NCI-H345 (cell line): ENCODE measurements at places on chromosomes 7 and 10.

- DNase-seq: no peak
These were observed 137.9 kb upstream of the SEMA3E start for GRCh38 chr7:83786858-83787257.

DNA sequence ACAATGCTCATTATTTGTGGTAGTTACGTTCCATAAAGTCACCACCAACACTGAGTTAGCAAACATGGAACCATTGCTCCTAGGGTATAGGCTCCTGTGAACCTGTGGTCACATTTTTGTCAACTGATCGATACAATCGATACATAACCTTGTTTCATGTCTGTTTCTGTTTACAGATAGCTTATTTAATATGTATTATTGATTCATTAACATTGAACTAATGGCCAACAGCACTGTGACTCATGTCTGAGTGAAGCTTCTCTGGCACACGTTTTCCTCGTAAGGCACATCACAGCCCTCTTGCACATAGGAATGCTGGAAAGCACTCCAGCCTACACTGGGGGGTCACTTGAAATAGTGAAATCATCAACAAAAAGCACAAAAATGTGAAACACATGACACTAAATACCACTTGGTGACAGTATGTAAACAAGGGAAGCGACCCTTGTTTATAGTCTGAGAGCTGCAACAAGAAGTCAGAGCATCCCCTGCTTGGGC is 27.0 kb downstream of the GHRHR start:
- no peak for DNase-seq

GRCh38 chr10:73358331-73359279 is at the start of gene CFAP70:
TSS of gene CFAP70 (minus strand) at chr10:73358864. CDS start at chr10:73354796, 4,068 bp downstream.
- DNase-seq: peak; percentile 95

DNA sequence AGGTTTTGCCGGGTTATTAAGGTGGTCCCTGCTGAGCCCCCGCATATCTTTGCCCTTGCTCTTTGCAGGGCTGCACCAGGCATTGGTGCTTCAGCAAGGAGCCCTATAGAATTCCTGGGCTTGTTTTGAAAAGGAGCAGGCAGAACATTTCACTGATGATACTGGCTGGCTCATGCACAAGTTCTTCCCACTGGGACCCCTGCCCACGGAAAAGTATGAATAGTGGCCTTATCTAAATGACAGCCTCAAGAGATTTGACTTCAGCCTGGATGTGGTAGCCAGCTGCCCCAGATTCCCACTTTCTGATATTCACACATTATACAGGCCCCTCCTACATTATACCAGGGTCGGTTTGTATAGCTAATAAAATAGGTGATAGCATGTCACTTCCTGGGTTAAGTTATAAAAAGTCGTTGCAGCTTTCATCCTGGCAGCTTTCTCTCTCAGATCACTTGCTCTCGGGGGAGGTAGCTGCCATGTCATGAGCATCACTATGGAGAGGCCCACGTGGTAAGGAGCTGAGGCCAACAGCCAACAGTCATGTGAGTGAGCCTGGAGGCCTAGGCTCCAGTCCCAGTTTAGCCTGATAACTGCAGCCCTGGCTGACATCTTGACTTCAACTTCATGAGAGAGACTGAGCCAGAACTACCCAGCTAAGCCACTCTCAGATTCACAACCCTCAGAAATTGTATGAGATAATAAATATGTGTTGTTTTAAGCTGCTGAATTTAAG is 16.8 kb upstream of the CRTAC1 start:
- no peak for DNase-seq

- no peak for DNase-seq
These were observed 1184.8 kb downstream of the GATA3 start for GRCh38 chr10:9239298-9239697.

DNA sequence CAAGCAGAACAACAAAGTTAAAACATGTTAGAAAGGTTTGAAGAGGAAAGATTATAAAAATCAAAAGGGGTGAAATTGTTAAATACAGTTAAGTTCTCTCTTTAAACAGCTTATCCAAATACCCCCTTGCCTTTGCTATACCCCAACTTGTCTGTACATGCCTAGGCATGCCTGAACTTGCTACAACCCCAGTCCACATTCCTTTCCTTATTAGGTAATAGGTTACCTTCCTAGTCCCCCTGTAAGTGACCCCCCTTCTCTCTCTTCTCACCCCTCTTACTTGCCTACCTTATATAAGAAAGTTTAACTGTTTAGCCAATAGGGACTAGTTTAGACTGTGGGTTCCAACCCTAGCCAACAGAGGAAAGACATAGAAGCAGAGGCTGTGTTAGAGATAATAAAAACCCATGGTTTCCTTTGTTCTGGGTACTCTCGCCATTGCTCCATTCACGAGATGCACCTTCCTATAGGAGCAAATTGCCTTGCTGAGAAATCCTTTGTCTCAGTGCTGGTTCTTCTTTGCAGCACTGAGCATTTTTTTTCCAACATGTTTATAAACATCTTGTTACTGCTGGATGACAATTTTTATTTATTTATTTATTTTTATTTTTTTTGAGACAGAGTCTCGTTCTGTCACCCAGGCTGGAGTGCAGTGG is 282.2 kb upstream of the GALNT17 start:
- DNase-seq: no peak

DNA sequence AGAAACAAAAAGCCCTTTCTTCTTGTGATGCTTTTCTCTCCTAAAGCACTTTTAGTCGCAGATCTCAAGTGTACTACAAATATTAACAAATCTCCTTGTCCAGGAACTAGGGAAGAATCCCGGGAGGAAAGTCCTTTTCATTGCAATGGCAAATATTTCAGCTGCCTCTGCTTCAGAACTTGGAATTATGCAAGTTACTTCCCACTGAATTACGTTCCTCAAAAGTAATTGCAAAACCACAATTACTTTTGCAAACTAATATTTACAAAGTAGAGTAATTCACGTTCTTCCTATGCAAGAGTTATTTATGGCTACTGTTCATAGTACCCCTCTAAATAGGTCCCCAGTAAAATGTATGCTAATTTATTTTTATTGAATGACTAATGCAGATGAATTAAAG is 14.5 kb downstream of the PRKCQ start:
- DNase-seq: no peak

DNA sequence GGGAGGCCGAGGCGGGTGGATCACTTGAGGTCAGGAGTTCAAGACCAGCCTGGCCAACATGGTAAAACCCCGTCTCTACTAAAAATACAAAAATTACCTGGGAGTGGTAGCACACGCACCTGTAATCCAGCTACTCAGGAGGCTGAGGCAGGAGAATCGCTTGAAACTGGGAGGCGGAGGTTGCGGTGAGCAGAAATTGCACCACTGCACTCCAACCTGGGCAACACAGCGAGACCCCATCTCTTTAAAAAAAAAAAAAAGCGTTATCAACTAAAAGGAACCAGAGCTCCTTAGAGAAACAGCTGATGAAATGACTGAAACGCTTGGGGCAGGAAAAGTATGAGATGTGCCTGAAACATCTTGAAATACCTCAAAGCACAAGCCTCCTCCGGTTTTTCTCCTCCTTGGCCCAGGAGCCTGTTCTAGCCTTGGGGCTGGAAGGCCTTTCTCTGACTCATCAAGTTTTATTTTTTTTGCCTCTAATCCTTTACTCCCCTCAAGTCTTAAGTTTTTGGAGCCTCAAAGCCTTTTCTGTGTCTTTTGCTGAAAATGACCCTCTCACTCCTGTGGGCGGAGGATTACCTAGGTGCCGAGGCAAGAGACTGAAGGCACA is 2.6 kb upstream of the METTL27 start:
- no peak for DNase-seq

- no peak for DNase-seq
These were observed 70.6 kb downstream of the AP3M1 start for GRCh38 chr10:74079936-74080590.

- DNase-seq: no peak
These were observed 510.9 kb downstream of the RPS24 start for GRCh38 chr10:78544423-78545090.

DNA sequence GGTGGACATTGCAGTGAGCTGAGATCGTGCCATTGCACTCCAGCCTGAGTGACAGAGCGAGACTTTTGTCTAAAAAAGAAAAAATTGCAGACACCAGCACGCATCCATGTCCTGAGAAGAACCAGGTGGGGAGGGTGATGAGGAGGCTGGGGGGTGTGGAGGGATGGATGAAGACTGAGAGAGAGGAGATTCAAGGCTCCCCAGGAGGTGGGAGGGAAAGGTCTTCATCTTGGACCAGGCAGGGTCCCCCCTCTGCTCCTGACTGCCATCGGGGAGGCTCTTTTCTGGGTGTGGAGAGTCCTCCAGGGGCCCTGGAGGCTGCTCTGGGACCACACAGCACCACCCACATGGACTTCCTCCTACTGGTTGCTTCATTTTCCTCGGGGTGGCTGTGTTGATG is 1.5 kb downstream of the SCART1 start:
- DNase-seq: no peak

DNA sequence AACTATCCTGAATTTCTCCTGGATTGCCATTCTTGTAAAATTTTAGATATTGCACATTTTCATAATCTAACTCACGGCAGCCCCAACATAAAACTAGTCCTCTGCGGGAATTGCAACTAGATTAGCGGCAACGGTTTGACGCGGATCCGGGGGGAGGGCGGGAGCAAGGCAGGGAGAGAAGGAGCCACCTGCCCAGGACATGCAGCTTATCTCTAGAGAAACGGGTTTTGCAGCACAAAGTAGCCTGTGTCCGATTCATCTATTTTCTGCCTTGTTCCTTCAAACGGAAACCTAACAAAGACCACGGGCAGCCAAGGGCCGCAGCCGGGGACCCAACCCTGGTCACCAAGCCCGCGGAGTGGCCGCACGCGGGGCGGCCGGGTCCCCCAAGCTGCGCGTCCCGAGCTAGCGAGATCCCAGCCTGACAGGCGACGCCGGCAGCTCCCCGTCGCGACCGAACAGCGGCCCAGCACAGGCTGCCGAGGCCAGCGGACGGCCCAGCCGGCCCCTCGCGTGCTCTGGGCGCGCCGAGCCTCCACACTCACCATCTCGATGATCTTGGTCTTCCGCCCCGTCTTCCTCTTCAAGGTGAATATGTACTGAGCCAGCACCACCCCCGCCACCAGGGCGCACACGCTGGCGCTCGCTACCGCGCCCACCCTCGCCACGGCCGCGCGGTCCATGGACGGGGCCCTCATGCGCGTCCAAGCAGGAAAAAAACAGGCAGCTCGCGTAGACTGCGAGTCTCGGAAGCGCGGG is at the start of gene NT5C3A:
Gene NT5C3A, minus strand, starts transcription at position 754 of the 759 bp plus-strand sequence. Its CDS starts 71 bp downstream, at position 683.
- peak; percentile 56 for DNase-seq

DNA sequence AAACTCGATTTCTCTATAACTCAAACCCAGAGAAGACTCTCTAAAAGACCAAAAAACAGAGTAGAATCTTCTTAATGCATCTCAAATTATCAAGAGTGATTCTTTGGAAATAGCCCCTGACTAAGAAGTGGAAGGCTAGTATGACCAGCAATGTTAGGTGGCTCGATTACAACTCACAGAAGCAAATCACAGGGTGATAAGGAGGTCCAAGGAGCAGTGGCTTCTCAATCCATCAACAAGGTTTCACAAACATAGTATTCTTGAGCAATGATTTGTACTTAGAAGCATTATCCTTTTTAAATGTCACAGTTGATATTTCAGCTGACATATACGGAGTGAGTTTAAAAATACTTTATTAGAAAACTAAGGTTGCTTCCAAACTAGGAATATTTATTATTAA is 127.7 kb downstream of the CNOT4 start:
- no peak for DNase-seq

DNA sequence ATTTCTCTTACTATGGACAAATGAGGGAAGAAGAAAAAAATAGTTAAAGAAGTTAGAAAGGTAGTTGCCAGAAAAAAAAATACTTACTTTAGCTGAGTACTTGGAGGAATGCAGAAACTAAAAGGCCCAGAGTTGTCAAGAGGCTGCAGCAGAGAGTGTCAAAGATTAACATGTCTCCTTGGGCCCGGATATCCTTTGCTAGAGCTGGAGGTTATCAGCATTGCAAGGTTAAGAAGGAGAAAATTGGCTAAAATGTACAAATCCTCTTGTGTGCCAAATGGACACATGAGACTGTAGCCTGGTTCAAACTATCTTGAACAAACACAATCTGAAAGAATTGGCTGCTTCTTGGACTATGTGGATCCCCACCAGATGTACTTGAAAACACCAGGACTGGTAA is 377.0 kb downstream of the SEMA3D start:
- DNase-seq: no peak

DNA sequence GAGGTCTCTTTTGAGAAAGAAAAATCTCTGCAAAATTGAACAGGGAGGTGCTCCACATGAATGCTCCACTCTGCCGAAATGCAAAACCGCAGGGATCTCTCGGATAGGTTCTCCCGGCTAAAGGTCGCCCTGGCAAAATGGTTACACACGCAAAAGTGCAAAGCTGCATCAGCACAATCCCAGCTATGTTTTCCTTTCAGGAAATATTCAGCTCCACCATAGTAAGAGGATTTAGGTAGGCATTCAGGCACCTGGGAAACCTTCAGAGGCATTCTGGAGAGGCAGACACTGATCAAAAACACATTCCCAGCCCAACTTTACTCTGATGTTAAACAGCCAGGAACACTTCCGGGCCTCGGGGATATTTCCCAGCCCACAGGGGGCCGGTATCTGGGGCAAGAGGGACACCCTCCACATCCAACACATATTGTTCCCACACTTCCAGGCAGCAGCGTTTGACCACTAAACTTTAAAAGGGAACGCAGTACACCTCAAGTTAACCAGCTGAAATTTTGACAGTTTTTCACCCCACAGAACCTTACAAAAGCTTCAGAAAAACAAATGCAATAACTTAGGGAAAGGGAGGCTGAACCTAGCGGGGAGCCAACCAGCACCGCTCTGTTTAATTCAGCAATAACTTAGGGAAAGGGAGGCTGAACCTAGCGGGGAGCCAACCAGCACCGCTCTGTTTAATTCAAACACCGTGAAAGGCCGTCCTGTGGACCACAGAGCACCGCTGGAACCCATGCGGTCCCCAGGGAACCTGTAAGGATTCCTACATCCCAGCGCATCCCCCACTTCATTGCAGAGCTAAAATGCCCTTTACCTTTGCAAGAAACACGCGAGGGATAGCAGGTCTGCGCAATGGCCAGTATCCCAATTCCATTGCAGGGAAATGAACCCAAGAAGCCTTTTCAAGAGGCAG is 45.9 kb downstream of the TNS3 start:
- DNase-seq: no peak

DNA sequence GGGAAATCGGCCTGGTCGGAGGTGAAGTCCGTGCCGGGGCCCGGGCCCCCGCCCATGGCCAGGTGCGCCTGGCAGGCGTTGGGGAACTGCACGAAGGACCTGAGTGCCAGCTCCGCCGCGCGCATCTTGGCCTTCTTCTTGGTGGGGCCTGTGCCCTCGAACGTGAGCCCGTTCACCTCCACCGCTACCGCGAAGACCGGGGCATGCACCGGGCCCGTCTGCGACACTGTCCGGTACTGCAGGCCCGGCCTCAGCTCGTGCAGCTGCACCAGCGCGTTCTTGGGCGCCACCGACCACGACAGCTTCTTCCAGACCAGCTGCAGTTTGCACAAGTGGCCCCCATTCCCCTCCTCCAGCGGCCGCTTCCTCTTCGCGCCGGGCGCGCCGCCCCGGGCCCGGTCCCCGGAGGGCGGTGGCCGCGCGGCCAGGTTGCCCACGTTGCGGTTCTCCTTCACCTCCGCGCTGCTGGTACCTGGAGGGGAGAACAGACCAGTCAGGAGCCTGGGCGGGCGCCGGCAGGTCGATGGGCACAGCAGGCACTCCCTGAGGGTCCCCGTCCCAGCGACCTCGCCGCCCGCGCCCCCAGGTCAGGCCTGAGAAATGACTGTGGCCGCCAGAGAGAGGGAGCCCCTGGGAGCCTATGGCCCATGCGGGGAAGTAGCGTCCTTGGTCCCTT is 307.4 kb downstream of the WDR37 start:
- no peak for DNase-seq

- DNase-seq: no peak
These were observed 28.9 kb downstream of the RAB11FIP2 start for GRCh38 chr10:118017850-118018249.
